ENCODE measurements at places on chromosomes 6 and 20.

DNA sequence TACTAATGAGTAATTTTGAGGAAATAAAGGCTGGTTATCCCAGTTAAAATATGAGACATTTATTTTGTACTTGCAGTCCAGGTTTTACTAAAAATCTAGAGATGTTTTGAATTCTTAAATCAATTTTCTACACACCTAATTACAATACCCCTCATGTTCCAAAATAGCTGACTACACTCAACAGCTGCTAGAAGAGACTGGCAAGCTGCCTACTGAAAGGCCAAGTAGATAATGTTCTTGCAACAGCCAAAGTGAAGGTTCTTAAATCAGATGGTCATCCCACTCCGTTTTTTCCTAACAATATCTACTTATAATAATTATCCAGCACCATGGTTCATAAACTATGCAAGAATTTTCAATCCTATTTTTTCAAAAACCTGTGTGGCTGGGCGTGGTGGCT, 69.0 kb downstream of the DTNBP1 start:
- DNase-seq = no peak

DNA sequence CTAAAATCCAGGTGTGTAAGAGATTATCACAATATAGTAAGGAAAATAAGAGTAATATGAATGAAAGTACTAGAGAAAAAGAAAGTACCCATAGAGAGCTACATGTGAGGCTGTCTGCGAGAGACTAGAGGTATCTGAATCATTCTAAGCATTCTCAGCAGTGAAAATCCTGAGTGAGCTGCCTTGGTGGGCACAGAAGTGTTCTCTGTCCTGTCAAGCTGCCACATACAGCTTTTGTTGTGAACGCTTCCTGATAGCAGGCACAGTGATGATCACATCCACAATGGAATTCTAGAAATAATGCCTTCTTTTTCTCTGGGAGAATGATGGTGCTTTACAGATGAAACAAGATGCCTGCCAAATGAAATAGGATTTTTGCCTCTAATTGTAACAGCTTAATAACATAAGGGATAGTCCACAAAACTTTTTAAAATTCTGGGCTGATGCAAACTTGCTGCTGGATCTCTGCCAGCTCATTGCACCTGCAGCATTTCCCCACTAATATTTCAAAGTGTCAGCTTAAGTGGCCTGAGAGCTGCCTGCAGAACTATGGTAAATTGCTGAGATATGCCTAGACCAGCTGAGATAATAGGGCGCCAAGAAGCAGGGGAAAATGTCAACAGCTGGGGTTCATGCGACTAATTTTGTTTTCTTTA, 620.5 kb downstream of the DOK5 start:
- no peak for DNase-seq

- no peak for DNase-seq
Measured at GRCh38 chr6:69647726-69648125, 149.1 kb downstream of the LMBRD1 start.

DNA sequence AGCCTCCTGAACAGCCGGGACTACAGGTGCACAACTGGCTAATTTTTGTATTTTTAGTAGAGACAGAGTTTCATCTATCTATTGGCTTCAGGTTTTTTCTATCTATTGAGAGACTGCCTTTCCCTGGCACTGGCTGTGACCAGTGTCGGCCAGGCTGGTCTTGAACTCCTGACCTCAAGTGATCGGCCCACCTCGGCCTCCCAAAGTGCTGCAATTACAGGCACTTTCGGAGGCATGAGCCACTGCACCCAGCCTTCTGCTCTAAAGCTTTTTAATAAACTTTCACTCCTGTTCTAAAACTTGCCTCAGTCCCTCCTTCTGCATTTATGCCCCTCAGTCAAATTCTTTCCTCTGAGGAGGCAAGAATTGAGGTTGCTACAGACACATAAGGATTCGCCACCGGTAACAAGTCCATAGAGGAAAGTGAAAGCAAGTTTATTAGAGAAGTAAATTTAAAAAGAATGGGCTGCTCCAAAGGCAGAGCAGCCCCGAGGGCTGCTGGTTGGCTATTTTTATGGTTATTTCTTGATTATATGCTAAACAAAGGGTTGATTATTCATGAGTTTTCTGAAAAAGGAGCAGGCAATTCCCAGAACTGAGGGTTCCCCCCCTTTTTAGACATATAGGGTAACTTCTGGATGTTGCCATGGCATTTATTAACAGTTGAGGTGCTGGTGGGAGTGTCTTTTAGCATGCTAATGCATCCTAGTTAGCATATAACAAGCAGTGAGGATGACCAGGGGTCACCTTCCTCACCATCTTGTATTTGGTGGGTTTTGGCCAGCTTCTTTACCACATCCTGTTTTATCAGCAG, 44.8 kb upstream of the RNGTT start:
- no peak for DNase-seq

- DNase-seq = no peak
Measured at GRCh38 chr6:169997930-169998218, 246.5 kb downstream of the ERMARD start.

GRCh38 chr6:12071064-12071615, 59.0 kb downstream of the HIVEP1 start:
- no peak for DNase-seq

DNA sequence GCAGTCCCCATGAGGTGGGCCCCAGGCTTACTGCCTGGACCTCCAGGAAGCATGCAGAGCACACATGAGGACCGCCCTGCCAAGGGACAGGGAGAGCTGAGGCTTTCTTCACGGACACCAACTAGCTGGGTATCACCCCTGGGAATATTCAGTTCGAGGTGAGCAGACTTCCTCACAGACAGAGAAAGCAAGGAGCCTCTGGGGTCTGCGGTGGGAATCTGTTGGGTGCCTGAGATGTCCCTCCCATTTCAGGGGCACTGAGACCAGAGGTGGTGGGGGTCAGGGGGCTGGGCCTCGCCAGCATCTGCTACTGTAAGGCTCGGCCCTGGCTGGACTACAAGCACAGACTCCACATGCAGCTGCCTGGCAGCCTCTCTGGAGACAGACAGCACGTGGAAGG, 74.3 kb upstream of the SYNDIG1 start:
- no peak for DNase-seq

- DNase-seq = no peak
Measured at GRCh38 chr6:100633096-100633777, 168.5 kb upstream of the SIM1 start.

GRCh38 chr20:46276531-46276930, 31.8 kb downstream of the CDH22 start:
- DNase-seq = no peak

GRCh38 chr20:10034717-10035571, at the start of gene ANKEF1:
Gene ANKEF1 (plus strand): TSS chr20:10034987. CDS start chr20:10038302, 3,315 bp downstream.
- peak; percentile 90 for DNase-seq

- peak; percentile 51 for DNase-seq
Measured at GRCh38 chr20:25584905-25585704, at the start of gene NINL. Gene NINL (minus strand): TSS chr20:25585531. CDS start chr20:25526587, 58,944 bp downstream.

DNA sequence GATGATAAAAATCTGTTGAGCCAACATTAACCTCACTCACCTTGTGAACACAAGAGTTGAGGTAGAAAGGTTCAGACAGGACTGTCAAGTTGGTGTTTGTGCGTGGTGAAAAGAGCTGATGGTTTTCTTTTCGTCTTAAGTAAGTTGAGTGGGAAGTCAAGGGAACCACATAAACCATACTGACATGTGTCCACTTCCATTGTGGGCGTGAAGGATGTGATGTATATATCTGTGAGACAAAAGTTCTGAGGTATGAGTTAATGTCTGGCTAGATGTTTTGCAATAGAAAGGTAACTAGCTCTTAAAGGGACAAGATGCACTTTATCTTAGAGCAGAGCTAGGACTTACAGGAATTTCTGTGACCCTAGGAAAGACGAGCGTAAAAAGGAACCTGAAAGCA, 1272.1 kb upstream of the ADGRB3 start:
- no peak for DNase-seq

- DNase-seq = no peak
Measured at GRCh38 chr20:9160757-9161156, 91.9 kb downstream of the PLCB4 start.

DNA sequence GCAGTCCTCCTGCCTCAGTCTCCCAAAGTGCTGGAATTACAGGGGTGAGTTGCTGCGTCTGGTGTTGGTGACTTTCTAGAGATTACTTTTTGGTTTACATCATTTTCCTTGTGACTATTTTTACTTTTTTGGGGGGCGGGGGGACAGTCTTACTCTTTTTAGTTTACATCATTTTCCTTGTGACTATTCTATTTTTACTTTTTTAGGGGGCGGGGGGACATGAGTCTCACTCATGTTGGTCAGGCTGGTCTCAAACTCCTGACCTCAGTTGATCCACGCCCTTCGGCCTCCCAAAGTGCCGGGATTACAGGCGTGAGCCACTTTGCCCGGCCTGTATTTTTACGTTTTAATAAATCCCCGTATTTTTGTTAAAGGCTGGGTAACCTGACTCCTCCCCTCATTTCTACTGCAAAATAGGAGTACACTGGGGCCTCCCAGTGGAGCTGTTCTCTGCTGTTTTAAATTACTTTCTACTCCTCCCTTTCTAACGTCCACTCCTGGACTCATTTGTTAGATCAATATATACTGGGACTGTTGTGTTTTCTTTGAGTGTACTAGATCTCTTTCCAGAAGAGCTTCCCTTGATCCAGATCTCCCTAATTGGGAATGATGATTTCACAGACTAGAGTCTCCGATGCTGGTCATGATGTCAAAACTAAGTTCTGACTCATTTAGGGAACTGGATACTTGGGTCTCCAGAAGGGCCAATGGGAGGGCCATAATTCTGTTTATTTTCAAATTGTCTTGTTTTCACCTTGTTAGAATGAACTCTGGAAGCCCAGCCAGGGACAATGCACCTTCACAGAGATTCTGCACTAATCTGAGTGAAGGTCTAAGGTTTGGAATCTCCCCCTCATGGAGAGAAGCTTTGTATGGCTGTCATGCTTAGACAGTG, 9.2 kb downstream of the HSPA1B start:
- DNase-seq = no peak

DNA sequence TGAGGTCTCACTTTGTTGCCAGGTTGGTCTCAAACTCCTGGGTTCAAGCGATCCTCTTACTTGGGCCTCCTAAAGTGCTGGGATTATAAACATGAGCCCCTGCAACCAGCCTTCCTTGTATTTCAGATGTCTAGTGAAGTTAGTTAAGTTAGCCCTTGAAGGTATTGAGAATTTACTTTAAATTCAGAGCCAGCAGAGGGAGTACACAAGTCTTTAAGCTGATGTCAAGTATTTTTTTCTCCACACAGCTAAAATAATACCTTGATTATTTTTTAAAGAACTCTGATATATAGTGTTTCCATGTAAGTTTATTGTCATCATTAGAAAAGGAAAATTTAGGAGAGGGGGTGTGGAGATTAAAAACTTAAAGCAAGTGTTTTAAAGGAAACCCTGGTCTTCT, 9.8 kb downstream of the FOXO3 start:
- DNase-seq = no peak

DNA sequence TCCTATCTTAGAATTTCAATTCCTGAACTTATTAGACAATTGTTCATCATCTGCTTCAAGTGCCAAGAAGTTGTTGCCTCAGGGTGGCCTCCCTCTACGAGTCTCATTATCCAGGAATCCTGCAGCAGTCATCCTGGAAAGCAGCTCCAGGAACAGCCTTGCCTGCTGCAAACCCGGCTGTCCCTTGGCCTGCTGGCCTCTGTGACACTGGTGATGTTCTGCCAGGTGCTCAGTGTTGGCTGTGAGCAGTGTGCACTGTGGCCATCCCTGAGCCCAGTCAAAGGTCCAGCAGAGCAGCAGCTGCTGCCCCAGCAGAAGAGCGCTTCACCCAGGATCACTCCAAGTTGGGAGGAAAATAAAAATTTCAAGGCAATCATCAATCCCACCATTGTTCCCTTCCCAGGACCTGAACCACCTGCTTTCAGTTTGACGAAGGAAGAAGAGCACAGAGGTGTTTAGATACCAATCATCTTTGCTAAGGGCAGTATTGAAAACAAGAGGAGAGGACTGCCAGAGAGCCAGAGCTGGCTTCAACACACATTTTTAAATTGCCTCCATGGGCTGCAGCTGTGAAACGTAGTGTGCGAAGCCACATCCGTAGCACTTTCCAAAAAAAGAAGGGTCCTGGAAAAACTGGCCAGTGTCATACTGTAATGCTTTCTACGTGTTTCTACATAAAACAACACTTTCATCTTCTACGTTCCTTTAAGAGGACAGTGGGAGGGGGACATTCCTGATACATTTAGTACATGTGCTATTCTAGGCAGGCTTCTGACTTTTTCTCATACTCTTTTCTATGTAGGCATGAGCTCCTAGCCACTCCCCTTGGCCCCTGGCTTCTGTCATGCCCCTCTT, 7.2 kb upstream of the FAM50B start:
- DNase-seq = no peak
